ENCODE measurements at places on chromosomes 3 and 15.
A peak's percentile ranks its signal among the peaks of the same experiment; 100 is the strongest.

DNA sequence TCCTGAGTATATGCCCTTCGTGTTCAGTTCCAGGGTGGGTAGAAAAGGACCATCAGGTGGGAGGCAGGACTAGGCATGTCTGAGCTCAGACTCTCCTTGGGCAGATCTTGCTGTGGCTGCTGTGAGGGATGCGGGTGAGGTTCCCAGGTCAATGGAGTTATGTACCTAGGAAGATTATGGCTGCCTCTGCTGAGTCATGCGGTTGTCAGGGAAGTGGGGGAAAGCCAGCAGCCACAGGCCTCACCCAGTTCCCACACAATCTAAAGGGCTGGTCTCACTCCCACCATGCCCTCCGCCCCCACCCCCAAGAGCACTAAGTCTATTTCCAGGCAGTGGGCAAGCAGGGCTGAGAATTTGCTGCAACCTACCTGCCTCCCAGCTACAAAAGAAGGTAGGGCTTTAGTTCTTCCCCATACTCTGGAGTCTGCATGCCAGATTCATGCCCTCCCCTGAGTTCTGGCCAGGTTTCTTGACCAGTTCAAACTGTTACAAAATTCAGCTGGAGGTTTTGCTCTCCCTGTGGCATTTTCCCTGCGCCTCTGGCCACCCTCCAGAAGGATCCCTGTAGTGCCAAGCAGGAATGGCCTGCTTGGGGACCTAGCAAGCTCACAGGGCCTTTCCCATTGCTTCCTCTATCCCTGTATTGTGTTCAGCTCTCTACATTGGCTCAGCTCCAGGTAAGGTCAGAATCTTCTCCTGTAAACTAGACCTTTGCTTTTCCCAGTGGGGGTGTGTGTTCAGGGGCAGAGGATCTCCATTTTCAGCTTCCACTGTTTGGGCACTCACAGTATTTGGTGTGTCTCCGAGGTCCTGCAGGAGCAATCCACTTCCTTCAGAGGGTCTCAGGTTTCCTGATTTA lies 12.7 kb upstream of the TMCO5A start:
- no peak for DNase-seq

DNA sequence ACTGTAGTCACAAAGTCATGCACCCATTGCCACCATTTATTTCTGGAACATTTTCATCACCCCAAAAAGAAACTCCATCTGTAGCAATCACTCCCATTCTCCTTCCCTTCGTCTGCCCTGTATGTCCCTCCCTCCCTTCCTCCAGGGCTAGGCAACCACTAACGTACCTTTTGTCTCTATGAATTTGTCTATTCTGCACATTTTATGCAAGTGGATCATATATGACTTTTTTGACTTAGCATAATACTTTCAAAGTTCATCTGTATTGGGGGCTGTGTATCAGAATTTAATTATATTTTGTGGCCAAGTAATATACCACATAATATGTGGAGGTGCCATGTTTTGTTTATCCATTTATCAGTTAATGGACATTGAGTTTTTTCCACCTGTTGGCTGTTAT lies 201.6 kb downstream of the FEZF2 start:
- no peak for DNase-seq

DNA sequence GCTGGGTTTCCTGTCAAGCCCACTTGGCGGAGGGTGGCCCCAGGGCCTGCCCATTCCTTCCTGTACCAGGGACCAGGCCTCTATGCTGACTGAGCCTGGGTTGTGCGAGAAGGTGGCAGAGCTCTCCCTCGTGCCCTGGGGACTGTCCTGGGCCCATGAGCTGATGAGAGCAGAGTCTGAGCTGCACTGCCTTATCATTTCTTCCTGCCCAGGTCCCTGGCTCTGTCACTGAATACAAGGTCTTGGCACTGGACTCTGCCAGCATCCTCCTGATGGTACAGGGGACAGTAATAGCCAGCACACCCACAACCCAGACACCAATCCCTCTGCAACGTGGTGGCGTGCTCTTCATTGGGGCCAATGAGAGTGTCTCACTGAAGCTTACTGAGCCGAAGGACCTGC lies 7.5 kb downstream of the MPI start:
- no peak for DNase-seq

DNA sequence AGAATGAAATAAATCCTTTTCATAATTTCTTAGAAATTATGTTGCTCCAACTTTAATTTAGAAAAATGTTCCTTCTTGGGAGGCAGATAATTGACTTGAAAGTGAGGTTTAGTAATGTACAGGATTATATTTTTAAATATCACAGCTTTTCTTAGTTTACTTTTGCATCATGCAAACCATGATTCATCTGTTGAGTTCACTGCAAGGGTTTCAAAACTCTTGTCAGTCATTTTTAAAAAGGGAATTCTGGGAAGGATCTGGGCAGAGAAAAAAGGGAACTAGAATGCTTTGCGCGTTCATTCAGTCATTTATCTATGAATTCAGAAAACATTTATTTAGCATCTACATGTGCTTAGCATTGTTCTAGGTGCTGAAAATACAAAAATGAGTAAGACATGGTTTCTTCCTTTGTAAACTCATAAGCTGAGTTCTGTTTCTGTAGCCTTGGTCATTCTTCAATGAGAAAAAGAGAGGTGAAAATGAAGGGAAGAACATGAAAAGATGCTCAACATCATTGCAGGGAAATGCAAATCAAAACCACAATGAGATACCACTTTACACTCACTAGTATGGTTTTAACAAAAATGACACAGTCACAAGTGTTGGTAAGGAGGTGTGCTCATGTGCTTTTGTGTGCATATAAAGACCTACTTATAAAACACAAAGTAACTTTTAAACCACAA lies 209.1 kb downstream of the NR1D2 start:
- no peak for DNase-seq

- DNase-seq: no peak
Observed at GRCh38 chr3:179970746-179971145, 66.0 kb downstream of the PEX5L start.

GRCh38 chr15:51750792-51751696 lies at the start of gene TMOD2:
TSS of gene TMOD2 (plus strand) at chr15:51751597. CDS start at chr15:51766442, 14,845 bp downstream.
- peak; percentile 59 for DNase-seq

GRCh38 chr3:182957676-182958266 lies 22.6 kb downstream of the DCUN1D1 start:
- DNase-seq: no peak

- no peak for DNase-seq
Observed at GRCh38 chr15:45855907-45856579, 221.2 kb downstream of the SQOR start.

DNA sequence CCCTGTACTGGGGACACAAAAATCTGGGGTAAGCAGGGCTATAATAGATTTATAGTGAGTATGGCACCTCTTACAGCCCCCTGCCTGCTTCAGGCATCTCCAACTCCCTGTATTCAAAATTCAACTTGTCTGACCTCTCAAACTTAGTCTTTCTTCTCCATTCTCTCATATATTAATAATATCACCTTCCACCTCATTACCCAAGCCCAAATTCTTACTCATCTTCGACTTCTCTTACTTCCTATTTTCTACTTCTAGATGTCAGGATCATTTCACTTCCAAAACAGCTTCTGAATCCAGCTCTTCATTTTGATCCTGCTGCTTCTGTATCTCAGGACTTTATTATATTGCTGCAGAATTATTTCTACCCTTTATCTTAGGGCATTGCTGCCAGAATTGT lies 290.7 kb downstream of the CHST2 start:
- DNase-seq: no peak

DNA sequence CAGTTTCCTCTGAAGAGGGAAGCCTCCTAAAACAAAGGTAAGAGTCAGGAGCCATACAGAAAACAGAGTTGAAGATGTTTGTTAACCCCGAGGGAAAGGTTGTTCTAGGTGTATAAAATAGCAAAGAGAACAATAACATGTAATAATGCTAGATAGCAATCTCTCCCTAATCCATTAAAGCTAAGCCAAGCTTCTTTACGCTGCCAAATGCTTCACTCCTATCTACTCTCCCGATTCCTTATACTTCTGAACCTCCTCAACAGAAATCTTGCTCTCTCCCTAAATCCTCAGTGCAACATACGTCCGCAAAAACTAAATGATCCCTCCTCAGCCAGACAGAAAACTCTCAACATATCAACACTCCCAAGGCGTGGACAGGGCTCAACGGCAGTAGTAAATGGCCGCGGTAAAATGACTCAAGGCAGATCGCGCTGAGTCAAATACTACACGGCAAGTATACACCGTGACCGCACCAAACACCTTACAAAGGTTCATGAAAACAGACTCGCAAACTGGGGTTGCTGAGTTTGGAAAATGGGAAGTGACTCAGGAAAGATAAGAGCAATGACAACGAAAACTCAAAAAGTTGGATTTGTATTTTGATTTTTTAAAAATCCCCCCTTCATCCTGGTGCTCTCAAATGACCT lies 682 bp downstream of the CLDND1 start:
- peak; percentile 63 for DNase-seq

GRCh38 chr3:23183731-23184130 lies 19.4 kb upstream of the UBE2E2 start:
- no peak for DNase-seq

DNA sequence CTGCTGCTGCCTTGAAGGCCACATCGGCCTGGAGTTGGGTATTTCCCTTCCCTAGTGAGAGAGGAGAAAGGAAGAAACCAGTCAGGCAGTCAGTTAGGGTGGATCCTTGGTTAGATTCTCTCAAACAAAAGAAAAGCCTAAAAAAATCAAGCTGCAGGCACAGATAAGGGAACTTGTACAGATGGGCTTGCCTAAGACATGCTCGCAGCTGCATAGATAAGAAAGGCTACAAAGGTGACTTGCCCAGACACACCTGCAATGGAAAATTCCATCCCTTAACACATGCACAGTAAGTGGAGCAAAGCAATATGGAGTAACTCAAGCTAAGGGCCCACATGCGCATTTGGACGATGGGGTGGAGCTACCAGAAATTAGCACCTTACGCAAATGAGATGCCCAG lies 199.7 kb upstream of the ARPP21 start:
- DNase-seq: no peak

DNA sequence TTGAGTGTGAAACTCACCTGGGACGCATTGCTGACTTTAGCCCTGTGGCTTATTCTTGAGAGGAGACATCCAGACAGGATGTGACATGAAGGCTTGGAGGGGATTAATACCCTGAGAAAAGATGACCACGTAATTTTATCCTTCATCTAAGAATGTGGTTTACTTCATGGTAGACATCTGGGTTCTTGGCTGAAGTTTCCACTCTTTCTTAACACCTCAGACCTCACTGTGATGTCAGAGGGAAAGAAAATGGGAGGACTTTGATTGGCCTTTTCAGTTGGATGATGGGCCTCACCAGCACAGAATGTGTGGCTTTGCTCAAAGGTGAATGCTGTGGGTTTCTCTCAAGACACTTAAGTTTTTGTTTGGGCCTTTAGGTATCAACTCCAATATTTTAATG lies 16.5 kb downstream of the GORASP1 start:
- DNase-seq: no peak

DNA sequence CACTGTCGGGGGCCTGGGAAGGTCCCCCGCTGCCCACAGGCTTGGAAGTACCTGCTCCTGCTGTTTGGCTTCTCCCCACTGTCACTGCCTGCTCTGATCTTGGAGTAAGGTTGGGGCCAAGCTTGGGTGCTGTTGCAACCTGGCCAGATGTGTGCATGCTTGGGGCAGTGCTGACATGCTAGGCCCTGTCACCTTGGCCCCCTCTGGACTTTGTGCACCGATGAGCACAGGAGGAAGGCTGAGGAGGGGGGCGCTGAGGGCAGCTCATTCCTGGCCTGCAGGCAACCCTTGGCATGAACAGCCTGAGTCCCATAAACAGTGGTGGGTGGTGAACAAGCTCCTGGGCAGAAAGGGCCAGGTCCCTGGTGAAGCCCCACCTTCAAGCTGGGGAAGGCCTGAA lies 4.0 kb upstream of the XCR1 start:
- no peak for DNase-seq

DNA sequence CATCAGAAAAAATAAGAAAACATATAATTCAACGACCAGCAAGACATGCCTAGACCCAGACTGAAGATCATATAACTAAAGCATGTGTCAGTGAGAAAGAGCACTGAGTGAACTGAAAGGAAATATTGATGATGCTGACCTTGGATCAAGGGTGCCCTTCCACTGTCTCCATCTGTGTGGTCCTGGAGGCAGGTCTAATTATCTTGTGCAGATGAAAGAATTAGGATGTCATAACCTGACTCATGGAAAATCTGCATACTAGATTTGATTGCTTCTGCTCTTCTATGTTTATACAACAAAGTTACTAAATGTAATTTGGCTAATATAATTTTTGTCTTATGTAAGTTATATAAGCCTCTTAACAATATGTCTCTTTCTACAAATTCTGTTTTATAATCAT lies 264.6 kb upstream of the TGFBR2 start:
- DNase-seq: no peak

- DNase-seq: no peak
Observed at GRCh38 chr15:49331951-49332350, 91.1 kb upstream of the FGF7 start.

- no peak for DNase-seq
Observed at GRCh38 chr15:80573606-80574005, 121.5 kb upstream of the ABHD17C start.

GRCh38 chr15:72801590-72802325 lies 18.2 kb upstream of the ADPGK start:
- no peak for DNase-seq

DNA sequence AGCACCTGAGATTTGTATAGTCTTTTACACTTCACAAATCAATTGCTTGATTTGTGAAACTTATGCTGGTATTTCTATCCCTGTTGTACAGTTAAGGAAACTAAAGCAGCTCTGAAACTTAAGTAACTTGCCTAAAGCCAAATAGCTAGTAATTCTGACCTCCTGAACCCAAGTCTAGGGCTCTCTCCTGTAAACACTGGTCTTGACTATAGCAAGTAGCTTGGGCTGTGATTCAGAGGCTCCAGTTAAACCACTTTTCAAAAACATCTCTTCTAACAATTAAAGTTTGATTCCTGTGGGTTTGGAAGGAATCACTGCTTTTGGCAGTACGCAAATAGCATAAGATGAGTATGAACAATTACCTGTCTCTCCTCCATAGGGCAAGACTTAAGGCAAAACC lies 18.5 kb upstream of the CMTM8 start:
- no peak for DNase-seq

GRCh38 chr3:9683426-9683825 lies 20.2 kb upstream of the CPNE9 start:
- no peak for DNase-seq

GRCh38 chr15:49187549-49188245 lies 17.6 kb downstream of the GALK2 start:
- no peak for DNase-seq

- no peak for DNase-seq
Observed at GRCh38 chr3:55691141-55691540, 204.0 kb upstream of the WNT5A start.

GRCh38 chr3:72727172-72727571 lies 121.1 kb downstream of the SHQ1 start:
- DNase-seq: no peak
